ENCODE measurements at places on chromosomes 6 and 20.

DNA sequence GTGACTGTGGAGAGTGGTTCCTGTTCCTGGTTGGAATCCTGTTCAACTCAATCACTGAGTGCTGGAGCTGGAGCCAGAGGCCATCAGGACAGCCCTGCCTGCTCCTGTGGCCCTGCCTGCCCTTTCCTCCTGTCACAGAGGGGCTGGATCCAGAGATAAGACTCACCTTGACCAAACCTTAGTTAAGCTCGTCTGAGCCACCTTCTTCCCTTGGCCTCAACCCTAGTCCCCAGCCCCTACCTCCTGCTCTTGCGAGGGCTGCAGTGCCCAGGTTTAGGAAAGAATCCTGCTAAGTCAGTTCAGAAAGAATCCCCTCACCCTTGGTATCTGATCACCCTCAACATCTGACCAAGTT, 47.0 kb upstream of the CST5 start:
- no peak for DNase-seq

DNA sequence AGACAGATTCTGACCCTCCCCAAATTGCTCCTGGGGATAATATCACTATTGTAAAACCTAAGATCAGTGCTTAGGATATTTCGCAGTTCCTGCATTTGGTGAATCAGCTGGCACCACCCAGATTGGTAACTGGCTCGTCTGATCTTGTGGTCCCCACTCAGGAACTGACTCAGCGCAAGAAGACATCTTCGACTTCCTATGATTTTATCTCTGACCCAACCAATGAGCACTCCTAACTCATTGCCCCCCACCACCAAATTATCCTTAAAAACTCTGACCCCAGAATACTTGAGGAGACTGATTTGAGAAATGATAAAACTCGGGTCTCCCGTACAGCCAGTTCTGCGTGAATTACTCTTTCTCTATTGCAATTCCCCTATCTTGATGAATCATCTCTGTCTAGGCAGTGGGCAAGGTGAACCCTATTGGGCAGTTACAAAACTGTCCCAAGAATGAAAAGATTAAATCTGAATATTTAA, 55.7 kb upstream of the PRND start:
- no peak for DNase-seq

DNA sequence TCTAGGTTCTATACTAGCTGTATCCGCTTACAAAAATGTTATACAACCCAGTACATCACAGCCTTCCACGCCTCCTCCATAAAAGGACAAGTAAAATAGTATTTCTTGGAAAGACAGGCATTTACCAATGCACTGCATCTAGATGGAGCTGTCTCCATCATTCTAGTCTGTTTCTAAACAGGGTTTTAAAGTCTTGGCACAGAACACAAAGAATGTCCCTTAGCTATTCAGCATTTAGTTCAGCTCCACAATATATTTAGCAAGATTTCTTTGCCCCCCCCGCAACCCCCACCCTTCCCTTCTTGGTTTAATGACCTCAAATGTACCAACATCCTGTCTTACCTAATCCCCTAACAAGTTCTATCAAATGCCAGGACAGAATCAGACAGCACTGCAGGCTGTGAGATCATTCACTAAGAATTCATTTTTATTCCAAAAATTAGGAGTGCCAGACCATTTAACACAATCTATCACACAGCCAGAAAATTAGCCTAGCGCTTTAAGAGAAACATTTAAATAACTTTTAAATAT, 198.6 kb downstream of the BACH2 start:
- no peak for DNase-seq

DNA sequence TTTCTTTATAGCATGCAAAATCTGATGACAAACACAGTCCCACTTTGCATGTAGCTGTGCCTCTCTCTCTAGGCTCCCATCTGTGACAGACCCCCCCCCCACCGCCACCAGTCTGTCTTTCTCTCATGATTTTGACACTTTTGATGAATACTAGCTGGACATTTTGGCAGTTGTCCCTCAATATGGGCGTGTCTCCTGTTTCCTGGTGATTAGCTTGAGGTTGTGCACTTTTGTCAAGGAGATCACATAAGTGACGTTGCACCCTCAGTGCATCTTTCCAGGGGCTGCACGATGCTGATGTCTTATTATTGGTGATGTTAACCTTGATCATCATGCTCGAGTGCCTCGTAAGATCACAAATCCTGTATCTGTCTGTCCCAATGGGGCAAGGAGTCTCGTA, 155.1 kb downstream of the EYA2 start:
- no peak for DNase-seq

DNA sequence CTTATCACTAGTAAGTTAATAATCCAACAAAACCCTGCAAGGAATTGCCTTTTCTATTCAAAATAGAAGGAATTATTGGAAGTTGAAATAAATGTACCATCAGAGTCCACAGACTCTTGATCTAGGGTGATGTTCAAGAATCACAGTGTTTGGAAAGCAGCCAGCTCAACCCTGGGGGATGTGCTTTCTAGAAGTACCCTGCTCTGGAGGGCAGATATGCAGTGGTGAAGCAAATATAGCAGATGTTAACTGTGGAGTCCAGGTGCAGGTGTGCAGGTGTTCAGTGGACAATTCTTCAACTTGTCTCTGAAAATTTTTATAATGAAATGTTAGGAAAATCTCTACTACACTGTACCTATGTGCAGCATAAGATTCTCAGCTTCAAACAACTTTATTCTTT, 9.1 kb upstream of the INSM1 start:
- DNase-seq = peak; percentile 19

- no peak for DNase-seq
These were observed 28.6 kb downstream of the CEP43 start for GRCh38 chr6:167027772-167028171.

DNA sequence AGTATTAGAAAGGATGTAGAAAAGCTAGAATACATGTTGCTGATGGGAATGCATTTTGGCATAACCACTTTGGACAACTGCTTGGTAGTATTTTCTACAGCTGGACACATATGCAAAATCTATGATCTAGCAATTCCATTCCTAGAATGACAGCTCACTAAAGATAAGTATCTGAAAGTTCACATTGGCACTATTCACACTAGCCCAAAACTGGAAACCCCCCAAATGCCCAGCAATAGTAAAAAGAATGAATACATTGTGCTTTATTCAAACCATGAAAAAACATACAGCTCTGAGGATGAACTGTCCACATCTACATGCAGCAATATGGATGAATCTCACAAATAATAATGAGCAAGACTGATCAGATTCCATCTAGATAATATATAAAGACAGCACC, 79.0 kb downstream of the PPP1R3G start:
- no peak for DNase-seq

GRCh38 chr6:43979525-43979924, 147.7 kb downstream of the MRPL14 start:
- no peak for DNase-seq

GRCh38 chr6:41708856-41709255, 26.6 kb downstream of the TFEB start:
- no peak for DNase-seq

- no peak for DNase-seq
These were observed 93.3 kb downstream of the SNX5 start for GRCh38 chr20:17875106-17875980.

DNA sequence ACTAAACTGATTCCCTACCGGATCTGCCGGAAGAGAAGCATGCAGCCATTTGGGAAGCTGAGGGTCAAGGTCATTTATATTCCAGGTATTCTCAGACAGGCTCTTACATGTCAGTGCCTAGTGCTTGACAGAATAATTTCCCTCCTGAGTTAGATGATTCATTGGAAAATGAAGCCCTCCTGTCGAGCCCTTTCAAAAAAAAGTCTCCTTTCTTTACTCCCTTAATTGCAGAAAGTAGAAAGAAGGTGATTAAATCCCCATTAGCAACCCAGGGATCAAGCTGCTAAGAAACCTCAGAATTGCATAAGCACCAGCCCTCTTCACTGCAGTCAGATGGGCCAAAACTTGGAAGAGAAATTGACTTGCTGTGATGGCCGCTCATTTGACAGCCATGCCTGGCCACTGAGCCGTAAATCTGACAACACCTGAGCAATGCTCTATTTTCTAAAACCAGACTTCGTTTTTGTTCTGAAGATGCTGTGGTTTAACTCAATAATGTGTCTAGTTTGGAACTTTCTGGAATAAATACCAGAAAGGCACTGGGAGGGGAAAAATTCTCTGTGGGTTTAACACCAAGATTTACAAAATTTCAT, 61.0 kb upstream of the ARMH2 start:
- DNase-seq = peak; percentile 59

DNA sequence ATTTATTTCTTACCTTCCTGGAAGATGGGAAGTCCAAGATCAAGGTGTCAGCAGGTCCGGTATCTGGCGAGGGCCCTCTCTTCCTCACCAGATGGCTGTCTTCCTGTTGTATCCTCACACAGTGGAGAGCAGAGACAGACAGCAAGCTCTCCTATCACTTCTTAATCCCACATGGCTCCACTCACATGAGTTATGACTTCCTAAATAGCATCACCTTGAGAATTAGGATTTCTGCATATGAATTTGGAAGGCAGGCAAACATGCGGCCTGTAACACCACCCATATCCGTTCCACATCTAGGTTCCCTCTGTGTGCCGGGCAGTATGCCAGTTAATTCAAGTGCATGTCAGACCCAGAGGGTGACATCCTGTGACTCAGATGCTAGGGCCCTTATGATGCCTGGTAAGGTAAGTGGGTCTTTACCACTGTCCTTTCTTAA, 2.1 kb downstream of the RAET1E start:
- peak; percentile 15 for DNase-seq

DNA sequence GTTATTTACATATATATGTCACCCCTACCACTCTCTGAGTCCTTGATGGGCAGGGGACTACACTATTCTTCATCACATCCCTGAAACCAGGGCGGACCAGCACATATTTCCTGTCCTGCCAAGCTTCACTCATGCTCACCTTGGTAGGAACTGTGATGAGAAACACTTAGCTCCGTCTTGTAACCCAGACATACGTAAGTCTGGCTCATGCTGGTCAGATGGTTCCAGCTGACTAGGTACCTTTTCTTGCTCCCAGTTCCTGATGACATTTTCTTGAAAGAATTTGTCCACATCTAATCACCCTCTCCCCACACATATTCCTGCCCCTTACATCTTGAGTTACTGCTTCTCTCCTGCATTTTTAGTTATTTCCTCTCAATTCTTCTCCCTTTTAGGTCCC, 122.2 kb upstream of the MYLIP start:
- DNase-seq = no peak

DNA sequence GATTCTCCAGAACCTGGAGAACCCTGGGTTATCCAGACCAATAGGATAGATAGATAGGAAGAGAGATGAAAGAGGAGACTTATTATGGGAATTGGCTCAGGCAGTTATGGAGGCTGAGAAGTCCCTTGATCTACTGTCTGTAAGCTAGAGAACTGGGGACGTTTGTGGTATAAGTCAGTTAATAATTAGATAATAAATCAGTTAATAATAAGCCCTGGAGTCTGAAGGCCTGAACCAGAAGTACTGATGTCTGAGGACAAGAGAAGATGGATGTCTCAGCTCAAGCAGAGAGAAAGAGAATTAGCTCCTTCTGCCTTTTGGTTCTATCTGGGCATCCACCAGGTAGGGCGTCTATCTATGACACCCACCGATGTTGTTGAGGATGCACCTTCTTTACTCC, 72.9 kb upstream of the SLC22A23 start:
- DNase-seq = no peak

GRCh38 chr6:159252955-159253508, 83.8 kb downstream of the FNDC1 start:
- peak; percentile 52 for DNase-seq

GRCh38 chr6:22366214-22366613, 69.4 kb upstream of the PRL start:
- DNase-seq = no peak

- DNase-seq = no peak
These were observed 6.0 kb downstream of the SUMO4 start for GRCh38 chr6:149405823-149406765.

DNA sequence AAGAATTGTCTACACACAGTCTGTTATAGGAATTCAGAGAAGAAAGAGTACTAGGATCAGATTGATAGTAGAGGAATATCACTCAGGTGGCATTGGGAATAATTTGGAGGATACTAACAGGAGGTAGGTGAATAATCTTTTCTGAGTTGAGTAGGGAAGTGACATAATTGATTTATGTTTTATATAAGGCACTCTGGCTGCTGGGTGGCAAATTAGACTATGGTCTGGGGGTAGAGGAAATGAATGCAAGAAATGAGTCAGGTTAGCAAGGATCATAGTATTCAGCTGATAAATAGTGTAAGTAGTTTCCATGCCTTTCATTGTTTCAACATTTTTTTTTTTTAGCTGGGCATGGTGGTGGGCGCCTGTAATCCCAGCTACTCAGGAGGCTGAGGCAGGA, 113.3 kb downstream of the CDKAL1 start:
- no peak for DNase-seq

Data from NCI-H1417 (cell line).